ENCODE measurements at places on chromosomes 12 and 14.

DNA sequence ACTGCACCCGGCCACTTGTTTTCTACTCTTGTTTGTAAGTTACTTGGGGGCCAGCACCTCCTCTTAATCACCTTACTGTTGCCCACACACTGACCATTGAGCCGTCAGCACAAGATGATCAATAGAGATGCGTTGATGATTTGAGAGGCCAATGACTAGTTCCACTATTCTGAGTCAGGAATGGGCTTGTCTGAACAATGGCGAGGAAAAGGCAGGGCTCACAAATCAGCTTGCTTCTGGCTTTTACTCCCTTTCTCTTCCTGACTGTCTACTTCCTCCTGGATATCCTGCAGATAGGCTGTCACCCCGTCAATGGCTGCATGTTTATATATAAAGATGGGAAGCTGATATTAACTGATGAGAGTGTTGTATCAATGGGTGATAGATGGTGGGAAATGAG, 29.1 kb upstream of the HDAC7 start:
- DNase-seq = no peak

GRCh38 chr14:53500191-53500590, 347.1 kb upstream of the DDHD1 start:
- DNase-seq = no peak

DNA sequence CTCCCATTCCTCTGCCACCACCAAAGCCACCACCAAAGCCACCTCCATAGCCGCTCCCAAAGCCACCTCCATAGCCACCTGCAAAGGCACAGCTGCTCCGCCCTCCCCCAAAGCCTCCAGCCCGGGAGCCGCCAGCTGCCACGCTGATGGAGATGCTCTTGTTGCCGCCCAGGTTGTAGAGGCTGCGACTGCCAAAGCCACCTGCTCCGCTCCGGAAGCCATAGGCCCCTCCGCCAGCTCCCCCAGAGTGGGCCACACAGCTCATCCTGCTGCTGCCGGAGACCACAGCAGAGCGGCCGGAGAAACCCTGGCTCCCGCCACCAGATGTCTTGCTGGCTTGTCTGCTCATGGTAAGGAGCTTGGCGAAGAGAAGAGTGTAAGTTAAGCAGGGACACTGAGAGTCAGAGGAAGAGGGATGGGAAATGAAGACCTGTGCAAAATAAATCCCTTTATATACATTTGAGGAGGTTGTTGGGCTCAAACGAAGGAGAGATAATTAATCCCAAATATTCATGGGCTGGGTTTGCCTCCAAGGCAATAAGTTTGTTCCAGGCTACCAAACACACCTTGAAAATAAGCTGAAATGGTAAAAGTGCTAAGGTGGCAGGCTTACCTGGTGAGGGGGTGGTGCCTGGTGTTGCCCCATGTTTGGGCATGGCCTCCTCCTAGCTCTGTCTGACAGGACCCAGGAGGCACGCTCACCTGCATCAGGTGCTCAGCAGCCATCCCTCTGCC, at the start of gene KRT3:
KRT3 (minus strand) TSS at position 424 of the 735 bp plus-strand sequence; CDS start at position 349, 75 bp downstream.
- DNase-seq = no peak

DNA sequence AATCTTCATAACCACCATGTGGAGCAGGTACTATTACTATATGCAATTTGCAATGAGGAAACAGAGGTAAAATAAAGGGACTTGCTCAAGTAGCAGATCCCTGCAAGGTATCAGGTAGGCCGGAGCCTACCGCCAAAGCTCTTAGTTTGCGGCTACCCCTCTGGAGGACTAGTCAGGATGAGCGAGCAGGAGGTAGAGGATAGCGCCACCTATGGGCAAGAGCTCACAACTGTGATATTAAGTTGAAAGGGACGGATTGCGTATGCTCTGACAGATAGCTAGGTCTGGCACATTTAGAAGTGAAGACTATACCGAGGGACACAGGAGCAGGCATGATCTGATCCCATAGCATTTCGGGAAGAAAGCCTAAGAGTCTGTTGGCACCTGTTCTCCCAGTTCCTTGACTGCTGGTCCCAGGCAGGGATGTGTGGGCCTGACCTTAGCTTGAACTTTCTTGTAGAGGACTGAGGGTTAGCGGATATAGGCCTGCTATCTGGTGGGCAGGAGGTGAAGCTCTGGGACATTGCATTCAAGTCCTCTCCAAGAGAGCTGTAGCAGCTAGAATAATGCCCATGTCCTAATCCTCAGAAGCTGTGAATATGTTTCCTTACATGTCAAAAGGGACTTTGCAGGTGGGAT, 48.0 kb downstream of the SLC17A8 start:
- DNase-seq = no peak

DNA sequence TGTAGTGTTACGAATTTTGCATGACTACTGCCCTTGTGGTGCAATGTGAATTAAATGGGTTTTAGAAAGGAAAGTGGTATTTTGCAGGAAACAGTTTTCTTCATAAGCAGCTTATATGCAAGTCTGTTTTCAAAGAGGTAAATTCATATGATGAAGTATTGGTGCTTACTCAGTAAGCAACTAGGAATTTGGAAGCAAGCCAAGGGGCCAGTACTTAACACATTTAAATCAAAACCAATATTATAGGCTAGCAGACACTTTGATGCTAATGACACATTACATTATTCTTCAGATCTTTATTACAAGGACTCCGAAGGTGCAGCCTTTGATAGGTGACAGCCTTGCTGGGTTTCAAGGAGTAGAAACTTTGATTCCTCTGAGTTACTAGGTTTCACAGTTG, 23.1 kb downstream of the MGAT4C start:
- no peak for DNase-seq

- DNase-seq = no peak
These were observed 440.7 kb downstream of the CCER1 start for GRCh38 chr12:90514325-90514724.

- no peak for DNase-seq
These were observed 5.0 kb downstream of the STAT6 start for GRCh38 chr12:57106021-57106708.

DNA sequence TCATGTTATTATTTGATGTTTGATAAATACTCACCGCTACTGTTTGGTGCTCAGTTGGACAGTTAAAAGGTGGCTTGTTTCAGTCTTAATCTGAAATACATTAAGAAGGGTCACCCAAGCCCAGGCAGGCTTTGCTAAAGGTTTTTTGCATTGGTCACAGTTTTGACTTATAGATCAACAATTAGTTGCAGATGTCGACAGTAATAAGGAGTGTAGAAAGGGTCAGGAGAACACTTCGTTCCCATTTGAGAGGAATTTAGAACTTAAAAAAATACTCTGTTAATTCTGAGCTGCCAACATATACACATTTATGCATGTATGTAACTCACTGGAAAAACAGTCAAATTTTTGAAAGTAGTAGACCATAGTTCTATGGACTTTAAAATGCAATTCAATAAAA, 130.3 kb downstream of the TMEM30B start:
- no peak for DNase-seq

DNA sequence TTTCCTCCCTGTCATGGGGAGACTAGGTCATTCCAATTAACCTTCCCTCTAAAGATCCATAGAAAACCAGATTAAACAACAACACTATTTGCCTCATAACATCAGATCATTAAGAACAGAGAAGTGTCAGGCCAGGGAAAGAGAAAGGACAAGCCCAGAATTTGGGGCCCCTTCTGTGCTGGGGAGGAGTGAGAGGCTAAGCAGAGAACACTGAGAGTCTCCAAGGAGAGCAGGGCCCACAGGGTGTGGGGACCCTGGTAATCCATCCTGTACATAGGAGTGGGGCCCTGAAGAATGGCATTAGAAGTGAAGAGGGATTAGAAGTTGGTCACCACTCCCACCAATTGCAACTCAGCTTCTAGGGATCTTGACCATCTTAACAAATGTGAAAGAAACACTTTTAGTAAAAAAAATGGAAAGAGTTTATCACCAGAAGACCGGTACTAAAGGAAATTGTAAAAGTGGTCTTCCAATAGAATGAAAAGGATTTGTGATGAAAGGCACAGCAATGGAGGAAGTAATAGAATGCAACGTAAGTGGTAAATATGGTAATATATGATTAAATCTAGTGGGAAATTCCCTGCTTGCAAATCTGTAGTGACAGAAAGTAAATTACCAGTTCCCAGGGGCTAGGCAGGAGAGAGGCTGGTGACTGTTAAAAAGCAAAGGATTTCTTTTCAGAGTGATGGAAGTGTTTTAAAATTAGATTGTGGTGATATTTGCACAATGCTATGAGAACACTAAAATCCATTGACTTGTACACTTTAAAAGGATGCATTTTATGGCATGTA, 14.0 kb upstream of the TMTC1 start:
- no peak for DNase-seq

DNA sequence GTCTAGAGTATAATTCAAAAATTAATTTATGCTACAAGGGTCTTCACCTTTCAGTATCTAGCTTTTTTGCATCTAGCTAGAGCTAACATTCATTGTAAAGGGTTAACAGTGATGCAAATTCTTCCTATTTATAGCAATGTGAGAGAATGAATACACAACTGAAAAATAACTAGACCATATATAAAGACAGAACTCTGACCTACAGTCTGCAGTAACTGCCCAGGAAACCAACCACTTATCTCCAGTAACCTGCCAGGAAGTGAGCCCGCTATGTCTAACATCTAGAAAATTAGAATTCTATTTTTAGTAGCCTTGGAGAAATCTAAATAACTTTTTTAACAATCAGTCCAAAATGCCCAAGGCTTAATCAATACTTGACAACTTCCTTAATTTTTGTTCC, 1021.9 kb downstream of the LRFN5 start:
- DNase-seq = no peak

DNA sequence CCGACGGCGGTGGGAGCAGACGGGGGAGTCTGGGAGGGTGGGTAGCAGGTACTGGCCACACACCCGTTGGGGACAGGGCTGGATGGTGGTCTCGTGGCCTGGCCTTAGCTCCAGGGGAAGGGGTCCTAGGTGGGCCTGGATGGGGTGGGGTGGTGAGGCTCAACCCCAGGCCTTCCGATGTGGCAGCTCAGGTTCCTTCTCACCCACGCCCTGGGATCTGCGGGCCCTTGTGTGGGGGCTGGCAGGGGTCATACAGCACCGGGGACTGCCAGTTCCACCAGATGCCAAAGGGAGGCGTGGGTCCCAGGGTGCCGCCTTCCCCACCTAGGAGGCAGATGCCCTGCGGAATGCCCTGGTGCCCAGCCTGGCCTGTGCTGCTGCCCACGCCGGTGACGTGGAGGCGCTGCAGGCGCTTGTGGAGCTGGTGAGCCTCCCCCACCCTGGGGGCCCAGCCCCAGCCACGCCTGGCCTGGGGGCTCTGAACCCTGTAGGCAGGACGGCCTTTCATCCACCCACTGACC, 21.0 kb downstream of the ASPG start:
- DNase-seq = no peak

DNA sequence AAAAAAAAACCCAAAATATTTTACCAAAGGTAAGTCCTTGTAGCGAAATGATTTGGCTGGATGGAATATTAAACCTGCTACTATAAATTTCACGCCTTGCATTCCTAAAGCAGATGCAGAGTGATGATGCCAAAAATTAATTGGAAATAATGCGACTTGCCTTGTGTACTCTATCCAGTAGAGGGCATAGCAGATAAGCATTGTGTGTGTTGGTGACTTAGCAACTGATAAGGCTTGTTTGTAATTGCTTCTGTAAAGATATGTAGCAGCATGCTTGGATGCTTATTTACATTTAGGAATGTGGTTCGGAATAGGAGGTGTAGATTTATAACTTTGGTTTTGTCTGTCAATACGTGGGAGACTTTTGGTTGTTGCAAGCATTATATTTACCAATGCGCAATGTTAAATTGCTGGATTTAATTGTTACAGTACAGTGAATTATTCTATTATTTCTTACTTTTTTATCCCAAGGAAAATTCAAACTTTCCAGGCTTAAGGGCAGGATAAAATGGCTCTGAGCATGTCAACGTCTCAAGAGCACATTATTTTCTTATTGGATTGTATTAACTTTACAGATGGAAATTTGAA, 80.5 kb downstream of the TMEM260 start:
- no peak for DNase-seq

GRCh38 chr12:65911321-65911720, 87.0 kb downstream of the HMGA2 start:
- no peak for DNase-seq

DNA sequence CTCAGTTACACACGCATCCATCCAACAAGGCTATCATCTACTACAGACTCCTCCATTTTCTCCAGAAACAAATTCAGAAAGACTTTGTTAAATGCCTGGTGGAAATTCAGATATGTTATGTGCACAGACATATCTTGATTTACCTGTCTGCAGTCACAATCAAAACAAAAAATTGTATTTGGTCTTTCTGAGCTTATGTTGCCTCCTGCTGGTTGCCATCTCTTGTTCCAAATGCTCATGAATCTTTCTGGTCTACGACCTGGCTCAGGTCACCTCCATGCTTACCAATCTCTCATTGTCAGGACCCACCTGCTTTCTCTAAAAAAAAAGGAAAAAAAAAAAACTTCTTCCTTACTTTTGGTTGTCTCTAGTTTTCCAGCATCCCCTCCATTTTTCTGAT, 169.2 kb upstream of the PLXNC1 start:
- no peak for DNase-seq

- no peak for DNase-seq
These were observed 410.5 kb downstream of the MED13L start for GRCh38 chr12:115866909-115867525.

DNA sequence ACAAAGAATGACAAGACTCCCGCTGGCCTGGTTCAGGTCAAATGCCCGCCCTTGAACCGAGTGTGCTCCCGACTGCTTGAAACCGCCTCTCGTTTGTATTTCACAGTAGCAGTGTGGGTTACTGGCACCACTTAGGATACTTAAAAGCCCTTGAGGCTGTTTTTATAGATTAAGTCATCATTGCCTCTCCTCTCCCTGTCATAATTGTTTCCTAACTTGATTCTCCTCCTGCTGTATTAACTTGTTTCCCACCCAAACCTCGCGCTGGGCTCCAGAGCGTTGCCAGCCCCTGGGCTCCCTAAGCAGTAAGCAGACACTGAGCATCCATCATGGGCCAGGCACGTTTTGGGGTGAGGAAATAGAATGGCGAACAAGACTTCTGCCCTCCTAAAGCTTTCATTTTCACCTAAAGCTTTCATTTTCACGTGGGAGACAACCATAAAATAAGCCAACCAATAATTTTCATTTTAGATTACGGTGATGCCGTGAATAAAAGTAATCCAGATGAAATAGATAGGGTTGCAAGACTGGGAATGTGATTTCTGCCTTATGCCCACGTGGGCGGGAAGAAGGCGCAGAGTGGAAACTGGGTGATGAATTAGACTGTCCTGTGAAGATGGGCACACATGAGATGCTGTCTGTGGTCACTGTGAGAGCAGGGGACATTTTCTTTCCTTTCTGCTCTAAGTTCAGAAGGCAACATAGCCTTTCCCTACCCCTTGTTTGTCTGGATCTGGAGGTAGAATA, 97.5 kb downstream of the PPP2R5C start:
- no peak for DNase-seq
